ENCODE measurements at places on chromosomes 5 and 9.

DNA sequence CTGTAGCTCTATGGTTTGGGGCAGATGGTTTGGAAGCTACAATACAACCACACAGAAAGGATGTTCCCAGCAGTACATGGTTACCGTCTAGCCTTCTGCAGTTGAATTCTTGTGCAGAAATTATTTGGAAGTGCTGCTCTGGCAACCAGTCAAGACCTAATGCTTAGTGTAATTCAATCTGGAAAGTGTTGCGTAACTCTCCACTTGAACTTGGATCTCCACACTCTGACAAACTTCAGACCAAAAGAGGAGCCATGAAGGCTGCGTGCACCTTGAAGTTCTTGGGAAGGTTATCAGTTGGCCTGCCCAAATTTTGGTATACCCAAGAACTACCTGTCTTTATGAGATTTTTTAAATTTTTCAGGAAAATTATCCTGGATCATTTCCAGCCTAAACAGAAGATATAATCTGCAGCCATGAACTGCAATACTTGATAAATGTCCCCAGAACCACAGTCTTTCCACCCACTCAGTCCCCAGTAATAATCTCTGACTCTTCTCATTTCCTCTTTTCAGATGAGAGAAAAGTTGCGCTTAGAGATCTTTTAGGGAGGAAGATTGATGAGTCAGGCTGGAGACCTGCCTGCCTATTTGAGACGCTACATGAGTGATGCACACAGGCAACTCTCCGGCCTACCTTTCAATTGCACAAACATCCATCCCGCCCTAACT lies 159.9 kb downstream of the FANCC start:
- no peak for DNase-seq

DNA sequence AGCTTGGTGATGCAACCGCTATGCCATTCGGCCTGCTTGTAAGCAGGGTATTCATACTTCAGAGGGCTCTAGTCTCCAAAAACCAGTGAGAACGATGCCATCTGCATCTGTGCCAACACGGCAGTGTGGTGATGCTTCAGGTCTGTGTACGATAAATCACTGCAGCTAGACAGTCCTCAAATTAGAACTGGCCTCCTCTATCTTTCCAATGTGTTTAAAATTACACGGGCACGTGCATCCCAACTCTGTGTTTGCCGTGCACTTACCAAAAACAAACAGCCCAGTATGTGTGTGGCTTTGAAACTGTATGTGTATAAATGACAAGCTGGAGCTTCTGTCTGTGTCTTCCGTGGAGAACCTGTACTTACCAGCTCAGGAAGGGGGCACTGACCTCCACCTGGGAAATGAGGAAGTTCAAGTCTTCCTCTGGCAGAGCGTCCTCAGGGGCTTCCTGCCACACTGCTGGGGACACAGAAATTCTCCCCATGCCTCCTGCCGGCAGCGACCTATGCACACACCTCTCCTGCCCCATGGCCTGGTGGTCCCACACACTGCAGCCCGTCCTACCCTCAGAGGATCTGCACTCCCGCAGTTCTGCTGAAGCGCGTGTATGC lies 12.3 kb downstream of the MED10 start:
- no peak for DNase-seq

DNA sequence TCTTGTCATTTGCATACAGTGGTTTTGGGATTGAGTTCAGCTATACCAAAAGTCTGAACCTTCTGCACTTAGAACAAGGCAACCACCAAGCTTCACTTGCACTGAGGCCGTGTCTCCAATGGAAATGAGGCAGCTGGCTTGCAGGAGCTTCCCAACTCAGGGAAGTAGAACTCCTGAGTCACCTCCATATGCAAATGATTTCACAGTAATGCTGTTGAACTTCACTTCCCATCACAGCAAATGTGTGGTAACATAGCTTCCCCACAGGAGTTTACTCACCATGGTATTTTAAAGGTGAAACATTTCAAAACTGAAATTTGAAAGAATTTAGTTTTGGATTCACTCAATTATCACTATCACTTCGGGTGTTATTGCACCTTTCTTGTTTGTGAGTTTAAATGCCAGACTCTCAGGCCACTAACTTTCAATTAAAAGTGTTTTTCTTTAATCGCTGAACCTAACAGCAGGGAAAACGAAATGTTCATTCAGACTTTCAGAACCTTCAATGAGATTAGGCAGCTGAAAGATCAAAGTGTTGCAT lies 9.0 kb downstream of the CD274 start:
- DNase-seq: no peak

- DNase-seq: no peak
Measured at GRCh38 chr5:172478256-172478655, 23.9 kb upstream of the SH3PXD2B start.

DNA sequence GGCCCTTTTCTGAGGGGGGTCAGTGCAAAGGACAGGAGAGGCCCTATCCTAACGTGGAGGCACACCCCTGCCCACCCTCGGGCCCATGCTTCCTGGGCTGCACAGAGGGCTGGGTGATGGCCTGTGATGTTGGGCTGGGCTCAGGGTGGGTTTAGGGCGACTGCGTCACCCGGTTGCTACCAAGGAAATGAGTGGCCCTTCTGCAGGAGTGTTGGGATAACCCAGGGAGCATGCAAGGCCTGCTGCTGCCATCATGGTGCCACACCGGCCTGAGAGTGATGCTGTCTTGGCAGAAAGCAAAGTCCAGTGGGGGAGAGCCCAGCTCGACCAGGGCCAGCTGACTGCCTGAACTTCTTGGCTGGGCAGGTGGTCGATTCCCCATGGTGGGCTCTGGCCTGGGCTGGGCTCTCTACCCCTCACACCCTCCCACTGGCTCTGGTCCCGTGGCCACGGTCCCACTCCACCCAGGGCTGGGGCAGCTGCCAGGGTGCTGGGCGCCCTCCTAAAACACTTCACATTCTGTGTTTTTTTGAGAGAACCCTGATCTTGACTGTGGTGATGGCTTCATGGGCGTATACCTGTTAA lies 21.5 kb upstream of the MRNIP start:
- DNase-seq: no peak
